Activated naive CD8-positive, alpha-beta T cell treated with anti-CD3 and anti-CD28 coated beads, Interleukin-2, amount 50 U/mL, for 24 hours (primary cell): ENCODE measurements at places on chromosomes 1 and 21.

DNA sequence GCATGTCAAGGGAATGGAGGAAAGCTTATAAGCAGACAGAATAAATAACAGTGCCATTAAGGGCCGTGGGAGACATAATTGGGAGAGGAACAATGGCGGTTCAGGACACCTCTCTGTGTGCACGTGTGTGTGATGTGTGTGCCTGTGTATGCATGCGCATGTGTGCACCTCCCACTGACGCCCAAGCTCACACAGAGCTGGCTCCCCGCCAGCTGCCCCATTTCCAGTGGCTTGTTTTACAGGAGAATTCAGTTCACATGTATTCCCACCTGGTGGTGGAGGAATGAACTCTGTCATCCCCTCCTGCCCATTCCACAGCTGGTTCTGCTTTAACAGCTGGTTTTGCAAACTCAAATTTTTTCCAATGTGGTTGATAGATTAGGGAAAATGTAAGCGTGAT lies 262.2 kb downstream of the AJAP1 start:
- no peak for DNase-seq

- DNase-seq, result no peak
Observed at GRCh38 chr1:77639056-77639455, 43.4 kb downstream of the ZZZ3 start.

DNA sequence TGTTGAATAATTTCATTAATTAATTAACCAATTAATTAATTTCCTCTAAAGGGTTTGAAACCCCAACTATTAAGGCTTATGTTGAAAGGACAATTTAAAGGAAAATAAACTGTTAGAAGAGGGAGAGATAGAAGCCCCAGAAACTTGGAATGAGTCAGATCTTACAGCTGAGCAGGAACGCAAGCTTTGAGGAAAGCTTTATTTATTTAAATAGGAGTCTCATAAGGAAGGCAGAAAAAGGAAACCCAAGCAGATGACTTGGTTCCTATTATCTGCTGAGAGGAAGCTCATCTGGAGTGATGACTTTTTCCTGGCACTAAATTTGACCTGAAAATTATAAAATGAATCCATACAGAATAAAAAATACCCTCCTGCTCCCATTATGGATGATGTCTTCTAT lies 105.1 kb downstream of the ROR1 start:
- DNase-seq, result no peak

DNA sequence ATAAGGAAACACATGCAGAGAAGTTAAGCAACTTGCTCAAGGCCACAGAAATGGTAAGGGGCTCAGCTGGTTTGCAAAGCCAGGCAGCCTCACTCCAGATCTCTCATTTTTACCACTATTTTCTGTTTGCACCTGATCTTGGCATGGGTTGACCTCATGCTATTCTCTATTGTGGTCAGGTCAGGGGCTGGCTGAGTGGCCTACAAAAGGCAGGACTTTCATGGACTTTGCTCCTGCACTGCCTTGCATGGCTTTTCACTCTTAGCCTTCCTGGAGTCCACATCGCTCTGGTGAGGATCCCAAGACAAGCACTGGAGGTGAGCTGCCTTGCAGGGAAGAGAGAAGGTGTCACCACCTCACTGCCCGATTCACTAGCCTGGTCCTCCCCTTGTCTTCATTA lies 56.8 kb upstream of the CSF3R start:
- DNase-seq, result no peak

- DNase-seq, result no peak
Observed at GRCh38 chr21:14673649-14674048, 127.5 kb upstream of the SAMSN1 start.

DNA sequence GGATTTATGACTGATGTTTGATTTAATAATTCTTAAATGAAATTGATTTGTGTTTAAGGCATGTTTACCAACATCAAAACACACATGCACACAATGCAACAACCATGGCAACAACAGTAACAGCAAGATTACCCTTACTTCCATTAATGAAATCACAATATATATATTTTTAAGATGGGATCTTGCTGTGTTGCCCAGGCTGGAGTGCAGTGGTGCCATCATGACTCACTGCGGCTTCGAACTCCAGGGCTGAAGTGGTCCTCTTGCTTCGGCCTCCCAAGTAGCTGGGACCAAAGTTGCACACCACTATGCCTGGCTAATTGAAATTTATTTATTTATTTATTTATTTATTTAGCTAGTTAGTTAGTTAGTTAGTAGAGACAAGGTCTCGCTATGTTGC lies 27.7 kb downstream of the NEK7 start:
- no peak for DNase-seq

DNA sequence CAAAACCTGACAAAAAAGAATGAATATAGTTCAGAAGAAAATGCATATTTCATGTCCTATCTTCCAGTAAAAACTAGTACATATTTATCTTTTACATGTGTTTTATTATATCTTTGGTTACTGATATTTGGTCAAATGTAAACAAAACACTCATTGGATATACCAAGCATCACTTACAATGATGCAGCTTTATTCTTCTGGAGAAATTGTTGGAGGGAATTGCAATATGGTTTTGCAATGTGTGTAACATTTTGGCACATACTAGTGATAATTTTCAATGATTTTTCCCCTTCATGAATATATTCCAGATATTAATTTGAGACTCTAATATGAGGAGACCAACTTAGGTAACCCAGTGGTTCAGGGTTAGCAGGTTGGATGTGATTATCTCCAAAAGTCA lies 146.1 kb downstream of the ZC3H11B start:
- DNase-seq, result no peak

- no peak for DNase-seq
Observed at GRCh38 chr1:66778969-66779368, 22.1 kb downstream of the INSL5 start.

DNA sequence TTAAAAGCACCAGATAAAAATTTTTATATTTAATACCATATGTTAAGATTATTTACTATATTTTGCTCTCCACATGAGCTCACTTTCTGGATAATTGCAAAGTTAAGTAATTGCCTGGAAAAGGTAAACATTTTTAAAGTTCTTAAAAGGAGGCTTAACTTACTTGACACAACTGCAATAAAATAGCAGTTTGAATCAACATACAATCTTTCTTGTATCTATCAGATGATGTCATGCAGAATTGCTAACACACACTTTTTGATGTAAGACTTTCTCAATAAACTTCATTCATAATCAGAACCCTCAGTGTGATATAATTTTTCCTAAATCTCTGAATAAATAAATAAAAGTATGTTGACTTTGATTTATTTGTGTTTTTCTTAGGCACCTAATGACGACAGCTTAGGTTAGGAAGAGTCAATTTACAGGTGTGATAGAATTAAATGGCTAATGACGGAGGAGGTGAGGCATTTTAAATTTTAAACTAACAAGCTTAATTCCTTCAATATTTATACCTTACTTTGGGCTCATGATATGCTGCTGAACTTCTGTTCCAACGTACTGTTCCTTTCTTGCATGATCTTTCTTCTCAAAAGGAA lies 99.5 kb downstream of the LYPLAL1 start:
- no peak for DNase-seq

DNA sequence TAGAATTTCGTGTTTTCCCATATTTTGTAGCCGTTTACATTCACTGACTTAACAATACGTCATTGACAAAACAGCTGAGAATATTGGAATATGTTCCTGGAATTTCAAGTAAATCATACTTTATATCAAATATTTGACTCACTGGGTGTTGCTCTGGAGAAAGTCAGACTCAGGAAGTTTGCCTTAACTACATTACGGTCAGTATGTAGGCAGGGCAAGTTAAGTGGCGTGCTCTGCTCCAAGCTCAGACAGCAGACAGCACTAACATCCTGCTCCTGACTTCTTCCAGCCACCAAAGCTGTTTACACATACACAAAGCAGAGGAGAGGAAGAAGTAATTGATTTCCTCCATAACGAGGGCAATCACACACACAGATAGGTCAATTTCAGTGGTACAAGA lies 414.6 kb downstream of the LRRIQ3 start:
- DNase-seq, result no peak

GRCh38 chr1:79043506-79043905 lies 37.0 kb upstream of the ADGRL4 start:
- DNase-seq, result no peak

DNA sequence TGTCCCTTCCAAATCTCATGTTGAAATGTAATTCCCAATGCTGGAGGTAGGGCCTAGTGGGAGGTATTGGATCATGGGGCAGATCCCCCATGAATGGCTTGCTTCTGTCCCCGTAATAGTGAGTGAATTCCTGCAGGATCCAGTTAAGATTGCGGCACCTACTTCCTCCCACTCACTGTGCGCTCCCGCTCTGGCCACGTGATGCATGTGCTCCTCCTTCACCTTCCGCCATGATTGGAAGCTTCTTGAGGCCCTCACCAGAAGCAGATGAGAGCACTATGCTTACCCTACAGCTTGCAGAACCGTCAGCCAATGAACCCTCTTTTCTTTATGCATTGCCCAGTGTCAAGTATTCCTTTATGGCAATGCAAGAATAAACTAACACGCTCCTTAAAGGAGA lies 14.9 kb upstream of the RAB3GAP2 start:
- no peak for DNase-seq

DNA sequence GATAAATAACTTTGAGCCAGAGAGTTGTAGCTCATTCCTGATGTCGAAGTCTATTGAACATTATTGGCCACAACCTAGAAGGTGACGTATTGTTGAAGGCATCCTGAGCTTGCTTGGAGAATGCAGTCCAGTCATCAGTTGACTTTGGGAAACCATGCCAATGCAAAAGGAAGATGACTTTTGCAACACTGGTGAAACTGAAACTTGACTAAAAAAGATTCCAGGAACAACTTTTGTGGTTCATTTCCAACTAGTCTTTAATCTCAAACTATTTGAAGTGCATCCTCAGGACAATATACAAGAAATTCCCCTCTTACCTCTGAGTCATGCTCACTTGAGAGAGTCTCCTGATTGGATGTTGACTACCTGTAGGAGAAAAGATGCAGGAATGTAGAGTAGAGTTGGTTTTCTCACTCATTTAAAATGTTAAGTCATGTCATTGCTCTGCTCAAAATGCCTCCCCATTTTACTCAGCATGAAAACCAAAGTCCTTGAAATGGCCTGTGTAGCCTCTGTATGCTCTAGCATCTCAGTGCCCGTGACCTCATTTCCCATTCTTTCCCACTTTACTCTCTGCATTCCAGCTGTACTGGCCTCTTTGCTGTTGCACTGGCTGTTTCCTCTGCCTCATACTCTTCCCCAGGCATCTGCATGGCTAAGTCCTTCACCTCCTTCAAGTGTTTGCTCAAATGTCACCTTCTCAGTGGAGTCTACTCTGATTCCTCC lies 24.4 kb upstream of the LEPR start:
- no peak for DNase-seq

- no peak for DNase-seq
Observed at GRCh38 chr21:44354775-44355771, 1.7 kb downstream of the TRPM2 start.

- DNase-seq, result no peak
Observed at GRCh38 chr1:54836594-54836993, 35.5 kb upstream of the TTC22 start.

GRCh38 chr1:205335692-205336091 lies 14.1 kb upstream of the NUAK2 start:
- peak; percentile 87 for DNase-seq

DNA sequence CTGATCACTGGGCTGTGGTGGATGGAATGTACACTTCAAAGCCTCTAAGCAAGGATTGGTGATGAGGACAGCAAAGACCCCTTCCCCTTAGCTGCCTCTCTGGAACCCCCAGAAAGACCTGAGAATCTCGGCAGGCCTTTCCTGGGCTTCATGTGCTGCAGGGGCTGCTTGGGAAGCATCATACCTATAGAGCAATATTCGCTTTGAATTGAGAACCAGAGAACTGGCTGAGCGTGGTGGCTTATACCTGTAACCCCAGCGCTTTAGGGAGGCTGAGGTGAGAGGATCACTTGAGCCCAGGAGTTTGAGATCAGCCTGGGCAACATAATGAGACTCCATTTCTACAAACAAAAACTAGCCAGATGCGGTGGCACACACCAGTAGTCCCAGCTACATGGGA lies 22.0 kb downstream of the CSF1 start:
- DNase-seq, result no peak

DNA sequence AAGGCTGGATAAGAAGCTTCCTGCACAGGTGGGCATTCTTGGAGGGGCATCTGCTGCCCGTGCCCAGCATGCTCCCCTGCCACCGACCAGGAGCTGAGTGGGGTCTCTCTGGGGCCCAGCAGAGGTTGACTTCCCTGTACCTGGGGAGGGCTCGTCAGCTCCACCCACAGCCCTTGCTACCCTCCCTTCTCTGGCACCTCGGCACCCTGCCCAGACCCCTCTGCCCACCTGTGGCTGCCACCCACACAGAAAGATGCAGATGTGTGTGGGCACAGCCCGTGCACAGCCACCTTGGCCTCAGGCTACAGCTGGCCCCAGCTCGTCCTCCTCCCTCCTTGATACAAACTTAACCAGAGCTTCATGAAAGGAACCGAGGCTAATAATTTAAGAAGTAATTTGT lies 241.2 kb upstream of the VAMP3 start:
- no peak for DNase-seq

DNA sequence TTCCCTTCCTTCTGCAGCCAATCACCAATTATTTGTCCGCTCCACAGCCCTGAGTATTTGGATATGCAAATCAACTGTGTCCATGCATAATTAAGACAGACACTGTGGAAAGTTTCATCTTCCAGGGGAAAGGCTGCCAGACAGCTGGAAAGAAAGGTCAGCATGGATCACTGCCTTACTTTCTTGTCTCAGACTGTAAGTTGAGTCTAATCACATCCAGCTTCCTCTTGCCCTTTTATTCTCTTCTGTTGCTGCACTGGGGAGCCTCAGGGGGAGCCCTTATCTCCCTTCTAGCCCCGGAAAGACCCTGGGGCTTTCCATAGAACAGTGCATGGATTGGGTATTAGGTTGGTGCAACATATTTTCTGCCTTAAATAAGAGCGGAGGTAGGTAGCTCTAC lies 182.9 kb downstream of the OMA1 start:
- DNase-seq, result peak; percentile 5

DNA sequence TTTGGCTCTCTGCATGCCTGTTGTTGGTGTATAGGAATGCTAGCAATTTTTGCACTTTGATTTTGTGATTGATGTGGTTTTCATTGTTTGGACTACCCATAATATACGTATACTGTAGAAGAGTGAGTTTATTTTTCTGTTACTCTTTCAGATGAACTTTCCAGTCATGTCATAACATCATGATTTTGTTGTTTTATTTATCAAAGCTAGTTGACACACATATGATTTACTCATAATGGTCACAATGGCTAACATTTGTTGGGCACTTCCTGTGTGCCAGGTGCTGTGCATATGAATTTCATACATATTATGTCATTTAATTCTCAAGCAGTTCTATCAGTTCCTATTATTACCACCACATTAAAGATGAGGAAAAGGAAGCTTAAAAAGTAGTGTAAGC lies 98.1 kb upstream of the GUCA2B start:
- no peak for DNase-seq

DNA sequence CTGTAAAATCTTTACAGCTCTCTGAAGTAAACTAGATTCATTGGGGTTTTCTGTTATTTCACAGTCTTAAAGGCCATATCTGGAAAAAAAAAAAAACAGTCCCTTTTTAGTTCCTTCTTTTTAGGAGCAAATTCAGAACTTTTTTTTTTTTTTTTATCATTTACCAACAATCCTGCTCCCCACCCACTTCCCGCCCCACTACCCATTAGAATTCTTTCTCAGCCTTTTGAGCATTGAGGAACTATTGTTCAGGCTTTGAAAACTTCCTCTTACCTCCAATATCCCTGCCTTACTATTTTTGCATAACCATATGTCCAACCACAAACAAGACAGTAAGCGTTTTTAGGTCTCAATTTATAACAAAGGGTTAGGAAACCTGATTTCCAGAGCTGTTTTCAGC lies 330.1 kb downstream of the PLPP3 start:
- no peak for DNase-seq

GRCh38 chr21:45551783-45552695 lies 9.8 kb upstream of the SLC19A1 start:
- no peak for DNase-seq

GRCh38 chr21:29975776-29976175 lies 36.0 kb upstream of the GRIK1 start:
- DNase-seq, result no peak
